ENCODE measurements at places on chromosomes 12 and 14. TPM values are rescaled to one million over a fixed set of nuclear protein-coding genes. Genes with fewer than 3 reads are reported as not detected.

MED6 gene
- total RNA-seq, result 33.6 TPM

P3H3 gene
- total RNA-seq, result 48.4 TPM

DUSP16 gene
- 46.0 TPM for total RNA-seq

GRCh38 chr12:27711317-27711682, 668 bp downstream of the MRPS35 start:
- H3K36me3 ChIP-seq, result no peaks in the 10 kb centered on the region
- H3K27me3 ChIP-seq, result no peaks in the 10 kb centered on the region
- peak overlapping the region; percentile 87 for H3K27ac ChIP-seq
- no peaks in the 10 kb centered on the region for H3K4me1 ChIP-seq
- peak overlapping the region; percentile 91 for H3K4me3 ChIP-seq

- H3K4me1 ChIP-seq, result no peaks in the 10 kb centered on the region
- no peaks in the 10 kb centered on the region for H3K36me3 ChIP-seq
- no peaks in the 10 kb centered on the region for H3K27me3 ChIP-seq
- no peak for DNase-seq
- H3K4me3 ChIP-seq, result no peak overlapping the region
These were observed 9.8 kb downstream of the NPC2 start for GRCh38 chr14:74483321-74483720.

GRCh38 chr14:22634233-22634900, 9.8 kb downstream of the OR6J1 start:
- no peaks in the 10 kb centered on the region for H3K4me1 ChIP-seq
- H3K27ac ChIP-seq, result no peak overlapping the region
- no peaks in the 10 kb centered on the region for H3K27me3 ChIP-seq
- H3K36me3 ChIP-seq, result no peaks in the 10 kb centered on the region

Data from uterus (tissue), 4 donors.